ENCODE measurements at places on chromosomes 1 and 21.

GRCh38 chr1:19055701-19056100 is 99.2 kb upstream of the IFFO2 start:
- no peak for DNase-seq

DNA sequence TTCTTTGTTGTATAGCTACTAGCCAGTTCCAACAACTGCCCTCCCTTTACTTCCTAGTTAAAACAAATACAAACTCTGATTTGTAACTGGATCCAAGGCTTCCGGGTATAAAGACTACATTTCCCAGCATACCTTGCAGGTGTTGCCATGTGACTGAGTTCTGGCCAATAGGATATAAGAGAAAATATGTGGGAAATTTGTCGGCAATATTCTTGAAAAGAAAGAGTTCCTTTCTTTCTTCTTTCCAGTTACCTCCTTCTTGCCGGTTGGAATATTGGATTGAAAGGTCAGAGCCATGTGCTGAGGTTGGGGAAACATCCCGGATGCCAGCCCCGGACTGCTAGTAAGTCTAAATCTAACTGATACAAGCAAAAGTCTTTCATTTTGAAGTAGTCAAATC is 23.0 kb upstream of the ZBTB40 start:
- no peak for DNase-seq

DNA sequence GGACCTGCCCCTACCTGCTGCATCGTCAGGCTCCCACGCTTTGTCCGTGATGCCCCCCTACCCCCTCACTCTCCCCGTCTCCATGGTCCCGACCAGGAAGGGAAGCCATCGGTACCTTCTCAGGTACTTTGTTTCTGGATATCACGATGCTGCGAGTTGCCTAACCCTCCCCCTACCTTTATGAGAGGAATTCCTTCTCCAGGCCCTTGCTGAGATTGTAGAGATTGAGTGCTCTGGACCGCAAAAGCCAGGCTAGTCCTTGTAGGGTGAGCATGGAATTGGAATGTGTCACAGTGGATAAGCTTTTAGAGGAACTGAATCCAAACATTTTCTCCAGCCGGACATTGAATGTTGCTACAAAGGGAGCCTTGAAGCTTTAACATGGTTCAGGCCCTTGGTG is 8.9 kb downstream of the SPATA46 start:
- no peak for DNase-seq

DNA sequence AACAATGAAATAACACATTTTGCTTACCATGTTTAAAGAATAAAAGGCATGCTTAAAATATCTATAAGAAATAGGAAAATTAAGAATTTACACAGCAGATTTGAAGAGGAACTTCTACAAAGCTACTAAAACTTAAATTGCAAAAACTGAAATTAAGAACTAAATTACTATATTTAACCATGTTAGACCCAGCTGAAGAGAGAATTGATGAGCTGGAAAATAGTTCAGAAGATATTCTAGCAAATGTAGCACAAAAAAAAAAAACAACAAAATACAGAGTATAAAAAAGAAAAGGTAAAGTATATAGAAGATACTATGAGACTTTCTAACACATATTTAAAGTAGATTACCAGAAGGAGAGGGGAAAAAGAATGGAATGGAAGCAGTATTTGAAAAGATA is 82.8 kb upstream of the ST6GALNAC5 start:
- DNase-seq, result no peak

DNA sequence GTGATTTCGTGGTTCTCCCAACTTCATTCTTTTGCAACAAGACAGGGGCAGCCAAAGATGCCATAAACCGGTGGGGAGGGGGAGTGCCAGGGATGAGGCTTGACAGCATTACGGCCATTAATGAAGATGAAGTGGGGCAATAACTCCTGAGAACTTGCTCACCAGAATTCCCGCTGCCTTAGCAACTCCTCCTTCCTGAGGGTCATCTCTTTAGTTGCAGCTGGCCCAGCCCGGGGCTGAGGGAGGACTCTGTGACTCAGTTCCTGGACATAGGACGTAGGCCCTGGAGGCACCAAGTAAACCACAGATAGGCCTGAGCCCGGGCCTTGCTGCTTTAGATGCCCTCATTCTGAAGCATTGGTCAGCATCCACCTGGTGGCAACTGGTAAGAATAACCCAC is 330.2 kb downstream of the RRAGC start:
- DNase-seq, result no peak
